ENCODE measurements at places on chromosomes 2 and 18. TPM values are rescaled to one million over a fixed set of nuclear protein-coding genes. Genes with fewer than 3 reads are reported as not detected.
A peak's percentile ranks its signal among the peaks of the same experiment; 100 is the strongest.

DNA sequence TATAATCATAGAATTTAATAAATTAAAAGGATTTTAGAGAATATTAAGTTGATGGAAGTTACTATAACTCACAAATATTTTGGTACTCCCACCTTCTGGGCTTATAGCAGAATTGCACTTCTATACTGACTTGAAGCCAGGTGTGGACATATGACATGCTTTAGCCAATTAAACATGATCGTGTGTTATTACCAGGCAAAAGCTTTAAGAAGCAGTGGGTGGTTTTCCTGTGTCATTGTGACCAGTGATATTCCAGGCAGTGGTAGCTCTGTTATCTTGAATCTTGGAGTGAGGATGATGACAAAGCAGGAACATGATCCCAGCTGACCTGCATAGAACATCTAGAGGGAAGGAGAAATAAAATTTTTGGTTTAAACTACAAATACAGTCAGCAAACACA lies 370.9 kb upstream of the ZEB2 start:
- no peak for DNase-seq

Gene HOXD12
- not detected for polyA plus RNA-seq

Gene MPHOSPH10
- polyA plus RNA-seq = 44.9 TPM

DNA sequence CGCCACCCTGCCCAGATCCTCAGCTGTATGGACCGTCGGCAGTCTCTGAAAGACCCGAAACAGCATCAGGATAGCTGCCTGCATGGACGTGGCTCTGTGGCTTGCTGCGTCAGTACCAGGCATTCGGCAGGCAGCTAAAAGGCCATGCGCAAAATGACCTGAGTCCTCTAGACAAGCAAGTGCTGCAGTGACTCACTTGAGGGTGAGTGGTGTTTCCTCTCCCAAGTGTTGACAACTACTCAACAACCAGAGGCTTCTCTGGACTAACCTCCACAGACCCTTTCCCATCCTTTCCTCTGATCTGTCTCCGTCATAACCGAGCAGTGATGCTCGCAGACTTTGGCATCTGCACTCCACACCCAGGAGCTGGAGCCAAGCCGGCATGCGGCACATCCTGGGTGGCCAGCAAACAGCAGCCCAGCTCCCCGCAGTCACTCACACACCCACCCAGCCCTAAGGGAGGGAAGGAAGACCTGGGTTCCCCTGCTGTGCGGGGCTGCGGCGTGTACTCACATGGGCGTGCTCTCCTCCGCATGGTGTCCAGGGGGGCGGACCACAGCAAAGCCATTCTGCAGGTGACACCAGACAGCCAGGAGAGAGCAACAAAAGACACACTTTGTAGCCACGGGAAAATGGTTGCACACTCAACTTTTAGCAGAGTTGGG lies 239.3 kb downstream of the TWIST2 start:
- no peak for DNase-seq

GRCh38 chr2:60652832-60653340 lies 99.4 kb upstream of the BCL11A start:
- no peak for DNase-seq

Gene DSG1
- polyA plus RNA-seq = 0.03 TPM

GRCh38 chr2:140392824-140393223 lies 1612.6 kb upstream of the NXPH2 start:
- no peak for DNase-seq

DNA sequence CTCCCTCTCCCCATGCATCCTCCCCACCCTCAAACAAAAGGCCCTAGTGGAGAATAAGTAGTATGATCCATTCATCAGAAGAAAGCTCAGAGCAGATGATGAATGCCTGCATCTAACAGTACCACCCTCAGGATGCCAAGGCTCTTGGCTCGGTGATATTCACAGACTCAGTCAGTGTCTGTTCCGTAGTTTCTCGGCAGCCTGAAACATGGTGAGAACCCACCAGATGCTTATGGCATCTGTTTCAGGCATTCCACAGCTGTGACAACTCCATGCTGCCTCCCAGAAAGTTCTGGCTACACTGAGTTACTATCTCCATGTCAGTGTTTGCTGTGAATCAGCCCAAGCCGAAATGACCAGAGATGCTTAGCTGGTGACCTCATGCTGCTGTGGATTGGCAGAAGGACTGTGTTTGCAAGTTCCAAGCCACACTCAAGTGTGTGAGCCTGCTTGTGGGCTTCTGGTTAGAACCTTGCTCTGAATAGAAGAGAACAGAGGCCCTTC lies 83.9 kb downstream of the WDSUB1 start:
- DNase-seq = peak; percentile 32

DNA sequence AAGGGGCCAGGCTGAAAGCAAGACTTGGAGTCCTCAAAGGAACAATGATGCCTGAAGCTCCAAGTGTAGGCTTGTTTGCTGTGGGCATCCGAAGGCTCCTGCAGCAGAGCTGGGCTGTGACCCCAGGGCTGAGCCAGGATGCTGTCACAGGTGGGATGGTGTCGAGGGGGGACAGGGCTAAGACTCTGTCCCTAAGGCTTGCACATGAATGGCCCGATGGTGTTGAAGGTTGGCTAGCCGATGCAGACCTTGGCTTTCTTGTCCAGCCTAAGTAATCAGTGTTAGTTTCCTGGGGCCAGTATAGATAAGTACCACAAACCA lies 251.0 kb downstream of the NDUFA10 start:
- no peak for DNase-seq

Gene GLS
- 80.6 TPM for polyA plus RNA-seq

Gene PTPN2
- 20.9 TPM for polyA plus RNA-seq

Gene GALNT13
- polyA plus RNA-seq = 3.1 TPM

DNA sequence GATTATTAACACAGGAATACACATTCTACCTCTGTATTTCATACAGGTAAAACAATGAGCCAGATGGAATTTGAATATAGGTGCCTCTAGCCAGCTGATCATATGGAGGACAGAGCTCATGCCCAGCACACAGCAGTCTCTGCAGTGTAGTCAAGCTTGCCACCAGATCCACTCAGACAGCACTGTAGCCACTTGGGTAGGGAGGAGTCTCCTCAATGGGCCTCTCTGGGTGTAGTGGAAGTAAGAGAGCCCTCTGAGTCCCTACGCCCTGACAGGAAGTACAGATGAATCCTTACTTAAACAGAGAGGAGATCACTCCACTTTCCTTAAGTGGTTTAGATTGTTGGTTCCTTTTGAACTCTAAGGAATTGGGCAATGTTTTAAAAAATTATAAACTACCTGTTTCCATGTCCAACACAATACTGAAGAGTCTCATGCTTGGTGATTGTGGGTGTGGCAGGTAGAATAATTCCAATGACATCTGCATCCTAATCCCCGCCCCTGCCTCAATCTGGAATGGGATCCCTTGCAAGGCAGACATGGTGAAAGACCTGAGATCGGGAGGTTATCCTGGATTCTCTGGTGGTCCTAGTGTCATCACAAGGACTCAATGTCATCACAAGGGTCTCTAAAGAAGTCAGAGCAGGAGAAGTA lies 23.0 kb upstream of the TMEM200C start:
- no peak for DNase-seq

Gene UGT1A6
- polyA plus RNA-seq = not detected

GRCh38 chr2:158716921-158717320 lies 78.2 kb upstream of the DAPL1 start:
- no peak for DNase-seq

Gene FECH
- 45.7 TPM for polyA plus RNA-seq

Gene CCDC102B
- polyA plus RNA-seq = 6.0 TPM

DNA sequence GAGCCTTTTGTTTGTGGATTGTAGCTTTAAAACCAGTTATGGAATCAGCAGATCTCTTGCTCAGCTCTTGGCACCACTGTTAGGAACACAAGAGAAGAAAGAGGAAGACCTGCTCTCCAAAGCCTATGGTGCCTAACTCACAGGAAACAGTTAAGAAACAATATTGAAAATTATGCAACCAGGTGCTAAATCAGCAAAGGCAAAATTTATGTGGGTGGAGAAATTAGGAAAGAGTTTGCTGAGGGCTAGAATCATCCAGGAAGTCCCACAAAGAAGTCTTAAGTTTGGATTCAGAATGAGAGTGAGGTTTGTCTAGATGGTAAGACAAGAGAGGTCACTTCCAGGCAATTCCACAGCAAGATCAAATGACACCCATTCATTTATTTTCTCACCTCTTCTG lies 49.4 kb downstream of the AOX1 start:
- DNase-seq = no peak

DNA sequence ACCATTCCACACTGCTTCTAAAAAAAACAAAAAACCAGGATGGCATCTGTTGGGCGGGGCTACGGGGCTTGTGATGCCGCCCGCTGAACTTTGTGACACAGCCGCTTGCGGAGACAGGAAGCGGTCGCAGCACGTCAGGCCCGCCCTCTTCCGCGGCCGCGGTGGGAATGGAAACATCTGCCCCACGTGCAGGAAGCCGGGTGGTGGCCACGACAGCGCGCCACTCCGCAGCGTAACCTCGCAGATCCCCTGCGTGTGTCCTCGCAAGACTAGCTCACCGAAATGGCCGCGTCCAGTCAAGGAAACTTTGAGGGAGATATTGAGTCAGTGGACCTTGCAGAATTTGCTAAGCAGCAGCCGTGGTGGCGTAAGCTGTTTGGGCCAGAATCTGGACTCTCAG lies 168.5 kb downstream of the SUCLG1 start:
- DNase-seq = no peak

- DNase-seq = no peak
Measured at GRCh38 chr18:69035756-69036155, 237.9 kb downstream of the CCDC102B start.

DNA sequence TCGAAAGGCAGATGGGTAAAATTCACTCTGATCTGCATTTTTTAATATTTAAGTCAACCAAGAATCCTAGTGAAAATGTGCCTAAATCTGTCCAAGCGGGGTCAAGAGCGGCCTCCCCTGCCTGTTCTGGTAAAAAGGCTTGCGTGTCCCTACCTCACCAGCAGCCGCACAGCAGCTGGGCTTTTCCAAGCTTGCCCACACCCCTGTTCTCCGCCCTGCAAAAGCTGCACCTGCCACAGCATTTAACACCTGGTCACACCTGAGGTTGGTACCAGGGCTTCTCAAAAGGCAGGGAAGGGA lies 25.8 kb upstream of the TMEM182 start:
- no peak for DNase-seq

- no peak for DNase-seq
Measured at GRCh38 chr18:45282101-45282812, 333.0 kb upstream of the SLC14A2 start.

DNA sequence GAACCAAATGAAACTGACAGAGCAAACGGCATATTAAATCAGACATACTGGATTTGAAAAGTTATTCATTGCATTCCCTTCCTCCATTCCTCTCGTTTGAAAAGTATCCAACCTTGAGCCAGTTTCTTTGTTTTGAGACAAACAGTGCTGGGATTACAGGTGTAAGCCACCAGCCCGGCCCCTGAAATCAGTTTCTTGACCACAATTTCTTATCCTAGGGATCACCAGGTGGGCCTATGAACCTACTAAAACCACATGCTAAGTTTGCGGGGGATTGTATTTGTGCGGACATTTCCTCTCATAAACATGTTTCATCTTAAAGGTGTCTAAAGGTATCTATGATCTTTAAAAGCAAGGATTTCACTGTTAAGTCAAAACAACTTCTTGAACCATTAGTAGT lies 11.6 kb downstream of the PTPN2 start:
- no peak for DNase-seq

- no peak for DNase-seq
Measured at GRCh38 chr2:187429989-187430388, 18.1 kb downstream of the CALCRL start.

Gene SIX3
- not detected for polyA plus RNA-seq

GRCh38 chr18:46794607-46795006 lies 37.8 kb upstream of the ST8SIA5 start:
- no peak for DNase-seq

- no peak for DNase-seq
Measured at GRCh38 chr2:227295806-227296205, 29.2 kb upstream of the MFF start.

DNA sequence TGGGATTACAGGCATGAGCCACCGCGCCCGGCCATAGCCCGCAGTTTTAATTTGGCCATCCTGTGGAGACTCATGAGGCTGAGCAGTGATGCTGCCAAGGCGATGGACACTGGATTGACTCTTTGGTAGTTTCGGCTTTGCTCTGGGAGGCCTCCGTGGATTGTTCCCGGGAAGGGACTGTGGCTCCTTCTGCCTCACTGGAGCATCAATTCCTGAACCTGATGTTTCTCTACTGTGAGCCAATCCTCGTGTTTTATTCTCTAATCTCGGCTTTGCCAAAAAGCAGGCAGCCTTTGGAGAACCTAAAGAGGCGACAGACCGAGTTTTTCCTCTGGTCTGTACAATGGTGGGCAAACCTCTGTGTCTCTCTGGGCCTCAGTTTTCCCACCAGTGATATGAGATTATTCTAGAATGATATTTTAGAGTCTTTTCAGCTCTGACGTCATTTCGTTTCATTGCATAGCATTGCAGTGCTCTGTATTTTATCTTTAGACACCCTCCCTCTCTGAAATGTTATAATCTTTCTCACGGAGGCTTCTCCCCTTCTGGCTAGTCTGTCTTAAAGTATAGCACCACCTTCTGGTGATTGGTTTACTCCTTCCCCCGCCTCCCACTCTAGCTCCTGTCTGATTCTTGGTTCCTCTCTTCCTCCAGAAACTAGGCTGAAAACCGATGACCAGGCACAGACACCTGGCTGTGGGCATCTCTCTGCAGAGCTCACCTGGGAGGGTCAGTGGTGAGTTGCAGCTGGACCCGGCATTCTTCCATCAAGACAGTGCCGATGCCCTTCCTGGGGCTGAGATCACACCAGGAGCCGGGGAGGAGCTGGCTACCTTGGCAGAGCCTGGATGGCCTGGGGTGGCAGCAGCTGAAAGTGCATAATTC lies 341.3 kb downstream of the MYCN start:
- DNase-seq = peak; percentile 35

DNA sequence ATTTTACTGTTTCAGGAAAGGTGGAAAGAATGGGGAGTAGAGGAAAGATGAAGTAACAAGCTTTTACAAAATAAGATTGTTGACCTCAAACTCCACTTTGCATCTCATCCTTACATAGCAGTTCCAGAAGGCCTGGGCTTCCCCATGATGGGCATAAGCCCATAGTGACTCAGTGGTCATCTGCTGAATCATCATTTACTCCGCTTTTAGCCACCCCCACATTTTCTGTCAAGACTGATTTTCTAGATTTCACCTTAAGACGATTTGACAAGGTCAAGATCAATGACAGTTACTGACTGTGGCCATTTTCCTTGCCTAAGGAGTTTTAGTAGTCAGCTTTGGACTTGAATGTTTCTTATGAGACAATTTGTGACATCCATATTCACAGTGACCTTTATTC lies 49.4 kb downstream of the PLEKHM3 start:
- DNase-seq = no peak

DNA sequence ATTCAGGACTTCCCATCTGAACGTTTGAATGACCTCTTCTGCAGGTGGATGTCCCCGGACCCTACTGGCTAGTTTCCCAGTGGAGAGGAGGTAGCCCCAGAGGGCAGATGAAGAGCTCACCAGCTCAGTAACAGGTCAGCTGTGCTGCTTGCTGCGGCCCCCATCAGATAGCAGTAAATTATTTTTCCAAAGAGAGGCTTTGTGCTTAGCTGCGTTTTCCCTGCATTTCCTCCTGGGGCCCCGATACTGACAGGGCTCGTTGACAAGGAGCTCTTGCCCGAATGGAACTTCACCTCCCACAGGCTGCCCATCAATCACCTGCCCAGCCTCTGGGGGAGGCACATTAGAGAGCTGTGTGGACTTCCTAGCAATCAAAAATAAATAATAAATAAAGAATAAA lies 185.8 kb downstream of the DOK6 start:
- DNase-seq = no peak
